ENCODE measurements at places on chromosomes 7 and 10.

- no peaks in the 10 kb centered on the region for H3K27me3 ChIP-seq
- H3K36me3 ChIP-seq: no peaks in the 10 kb centered on the region
- no peak for DNase-seq
Observed at GRCh38 chr7:101968720-101969466, 151.5 kb downstream of the CUX1 start.

- DNase-seq: no peak
- H3K27me3 ChIP-seq: no peaks in the 10 kb centered on the region
- H3K36me3 ChIP-seq: peaks cover 5% of the 10 kb centered on the region
- H3K4me1 ChIP-seq: peaks cover under 1% of the 10 kb centered on the region
Observed at GRCh38 chr7:107326061-107326460, 143.8 kb upstream of the GPR22 start.

- H3K4me3 ChIP-seq: no peak overlapping the region
- no peaks in the 10 kb centered on the region for H3K36me3 ChIP-seq
- no peak for DNase-seq
- no peak overlapping the region for H3K27ac ChIP-seq
Observed at GRCh38 chr10:50452603-50453002, 171.2 kb downstream of the SGMS1 start.

DNA sequence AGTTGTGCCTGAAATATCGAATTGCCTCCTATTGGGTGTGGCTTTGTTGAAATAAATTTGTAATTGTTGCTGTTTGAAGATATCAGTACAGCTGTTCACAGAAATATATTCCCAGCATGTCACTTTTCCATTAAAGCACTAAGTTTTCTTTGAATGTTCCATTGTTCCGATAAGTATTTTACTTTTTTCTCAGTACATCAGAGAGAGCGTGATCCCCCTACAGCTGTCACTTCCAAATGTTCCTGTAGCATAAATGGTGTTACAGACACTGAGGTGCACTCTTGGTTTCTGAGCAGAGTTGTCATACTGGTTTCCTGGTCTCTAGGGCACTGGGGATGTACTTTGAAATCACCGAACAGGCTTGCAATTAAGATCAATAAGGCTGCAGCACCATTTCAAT lies 189.2 kb downstream of the CCSER2 start:
- DNase-seq: no peak
- peaks cover 1% of the 10 kb centered on the region for H3K4me1 ChIP-seq
- H3K4me3 ChIP-seq: no peak overlapping the region

GRCh38 chr10:46228563-46229071 lies 58.2 kb upstream of the ANTXRL start:
- H3K27ac ChIP-seq: no peak overlapping the region
- no peaks in the 10 kb centered on the region for H3K36me3 ChIP-seq
- no peaks in the 10 kb centered on the region for H3K4me1 ChIP-seq

All from immature natural killer cell (primary cell).